ENCODE measurements at places on chromosomes 11 and 22.

DNA sequence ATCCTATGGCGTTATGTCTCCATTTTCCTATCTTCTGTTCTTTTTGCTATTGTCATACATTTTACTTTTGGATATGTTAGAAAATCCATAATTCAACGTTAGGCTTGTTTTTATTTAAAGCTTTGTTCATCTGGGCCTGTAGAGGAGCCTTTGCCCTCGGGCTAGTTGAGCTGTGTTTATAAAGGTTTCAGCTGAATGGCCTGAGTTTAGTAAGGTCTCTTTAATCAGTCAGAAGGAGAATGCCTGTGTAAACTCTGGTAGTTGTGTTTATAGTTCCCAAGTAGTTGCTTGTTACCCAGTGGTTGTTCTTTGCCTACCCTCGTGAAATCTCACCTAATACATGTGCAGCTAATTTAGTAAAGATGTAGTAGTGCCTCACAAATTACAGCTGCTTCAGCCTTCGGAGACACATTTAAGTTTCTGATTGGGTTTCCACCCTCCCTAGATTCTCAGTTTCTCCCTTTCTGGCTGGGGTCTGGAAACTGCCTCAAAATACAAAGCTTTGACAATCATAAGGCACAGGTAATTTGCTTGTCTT, 33.1 kb downstream of the MTMR3 start:
- no peak for DNase-seq

DNA sequence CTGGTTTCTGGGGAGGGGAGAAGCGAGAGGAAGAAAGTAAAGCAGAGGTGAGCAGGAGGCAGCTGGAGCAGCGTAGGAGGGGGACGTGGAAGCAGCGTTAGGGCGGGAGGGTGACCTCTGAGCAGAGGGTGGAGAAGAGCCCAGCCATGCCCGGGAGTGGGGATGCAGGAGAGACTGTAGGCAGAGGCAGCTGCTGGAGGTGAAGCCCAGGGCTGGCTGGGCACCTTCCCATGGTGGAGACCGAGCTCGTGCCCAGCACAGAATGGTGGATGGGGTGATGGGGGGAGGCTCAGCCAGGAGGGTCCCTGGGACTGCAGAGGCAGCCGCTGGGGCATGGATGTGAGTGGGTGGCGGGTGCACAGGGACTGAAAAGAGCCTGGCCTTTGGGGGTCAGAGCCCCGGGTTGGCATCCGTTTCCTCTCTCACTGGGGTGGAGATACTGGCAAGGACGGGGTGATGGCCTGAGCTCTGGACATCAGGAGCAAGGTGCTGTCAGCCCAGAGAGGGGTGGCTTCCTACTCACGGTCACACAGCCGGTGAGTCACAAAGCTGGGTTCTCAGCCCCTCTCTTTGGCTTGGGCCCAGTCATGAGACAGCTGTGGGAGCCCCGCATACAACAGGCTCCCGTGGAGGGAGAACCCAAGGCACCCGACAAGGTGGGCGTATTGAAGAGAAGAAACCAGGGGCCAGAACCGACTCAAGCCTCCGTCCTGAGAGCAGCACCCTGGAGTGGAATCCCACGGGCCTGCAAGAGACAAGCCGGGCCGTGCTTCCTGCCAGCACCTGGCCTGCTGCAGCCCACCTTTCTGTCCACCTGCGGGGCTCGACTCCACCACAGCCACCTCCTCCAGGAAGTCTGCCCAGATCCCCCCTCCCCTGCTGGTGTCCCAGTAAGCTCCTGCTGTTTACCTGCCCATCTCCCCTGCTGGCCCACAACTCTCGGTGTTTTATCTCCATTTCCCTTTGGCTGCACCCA, 45.8 kb upstream of the FGF3 start:
- no peak for DNase-seq

DNA sequence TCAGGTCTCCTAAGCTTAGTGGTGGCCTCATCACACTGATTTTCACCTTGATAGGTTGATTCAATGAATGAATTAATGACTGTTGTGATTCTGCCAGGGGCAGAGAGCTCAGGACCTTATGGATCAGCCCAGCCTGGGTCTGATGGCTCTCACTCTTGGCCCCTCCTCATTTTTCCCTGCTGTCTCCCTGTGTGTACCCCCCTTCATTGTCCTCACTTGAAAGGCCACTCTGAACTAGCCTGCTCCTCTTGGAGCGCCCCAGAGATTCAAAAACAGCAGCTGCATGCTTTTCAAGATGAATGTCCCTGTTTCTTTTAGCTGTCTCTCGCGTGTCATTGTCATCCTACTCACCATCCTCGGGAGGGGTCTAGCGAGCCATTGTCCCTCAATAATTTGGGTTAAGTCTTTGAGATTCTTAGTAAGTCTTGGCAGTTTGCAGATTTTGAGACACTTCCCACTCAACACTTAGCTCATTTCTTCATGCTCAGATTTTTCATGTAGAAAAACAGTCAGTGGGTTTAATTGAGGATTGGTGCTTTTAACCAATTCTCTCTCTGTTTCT, 42.5 kb upstream of the MICAL2 start:
- DNase-seq = no peak

DNA sequence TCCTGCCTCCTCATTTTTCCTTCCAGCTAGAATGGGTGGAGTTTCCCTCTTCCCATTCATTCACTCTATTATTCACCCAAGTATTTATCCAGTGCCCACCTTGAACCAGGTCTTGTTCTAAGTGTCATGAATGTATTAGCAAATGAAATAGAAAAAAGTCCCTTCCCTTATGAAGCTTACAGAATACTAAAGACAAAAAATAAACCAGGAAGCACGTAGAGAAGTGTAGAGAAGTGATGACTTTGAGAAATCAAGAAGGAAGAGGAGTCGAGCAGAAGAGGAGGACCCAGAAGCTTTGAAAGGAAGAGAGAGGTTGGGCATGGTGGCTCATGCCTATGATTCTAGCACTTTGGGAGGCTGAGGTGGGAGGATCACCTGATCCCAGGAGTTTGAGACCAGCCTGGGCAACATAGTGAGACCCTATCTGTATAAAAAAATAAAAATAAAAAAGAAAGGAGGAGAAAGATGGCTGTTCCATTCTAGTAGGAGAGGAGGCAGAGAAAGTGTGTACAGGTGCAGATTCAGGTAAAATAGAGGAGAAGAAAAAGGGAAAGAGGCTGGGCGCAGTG, 17.1 kb upstream of the SYVN1 start:
- no peak for DNase-seq

GRCh38 chr11:102974552-102975280, 19.2 kb upstream of the MMP13 start:
- DNase-seq = no peak

DNA sequence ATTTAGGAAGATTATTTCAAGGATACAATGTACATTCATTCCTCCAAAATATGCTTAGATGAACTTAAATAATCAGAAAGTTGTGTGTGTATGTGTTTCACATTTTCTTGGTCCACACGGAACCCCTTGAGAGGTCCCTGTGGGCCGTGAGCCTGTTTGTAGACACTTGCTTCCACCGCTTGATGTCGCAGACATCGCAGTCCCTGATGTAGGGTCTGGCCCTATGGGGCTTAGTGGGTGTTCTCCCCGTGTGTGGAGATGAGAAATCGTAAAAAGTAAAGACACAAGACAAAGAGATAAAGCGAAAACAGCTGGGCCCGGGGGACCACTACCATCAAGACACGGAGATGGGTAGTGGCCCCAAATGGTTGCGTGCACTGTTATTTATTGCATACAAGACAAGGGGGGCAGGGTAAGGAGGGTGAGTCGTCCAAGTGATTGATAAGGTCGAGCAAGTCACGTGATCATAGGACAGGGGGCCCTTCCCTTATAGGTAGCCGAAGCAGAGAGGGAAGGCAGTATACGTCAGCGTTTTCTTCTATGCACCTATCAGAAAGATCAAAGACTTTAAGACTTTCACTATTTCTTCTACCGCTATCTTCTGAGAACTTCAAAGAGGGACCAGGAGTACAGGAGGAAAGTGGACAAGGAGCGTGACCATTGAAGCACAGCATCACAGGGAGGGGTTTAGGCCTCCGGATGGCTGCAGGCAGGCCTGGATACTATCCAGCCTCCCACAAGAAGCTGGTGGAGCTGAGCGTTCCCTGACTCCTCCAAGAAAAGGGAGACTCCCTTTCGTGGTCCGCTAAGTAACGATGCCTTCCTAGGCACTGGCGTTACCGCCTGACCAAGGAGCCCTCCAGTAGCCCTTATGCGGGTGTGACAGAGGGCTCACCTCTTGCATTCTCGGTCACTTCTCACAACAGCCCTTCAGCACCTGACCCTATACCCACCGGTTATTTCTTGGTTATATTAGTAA, 1.2 kb upstream of the APOBEC3C start:
- DNase-seq = no peak

GRCh38 chr11:123072332-123072761, 10.4 kb upstream of the HSPA8 start:
- DNase-seq = no peak

DNA sequence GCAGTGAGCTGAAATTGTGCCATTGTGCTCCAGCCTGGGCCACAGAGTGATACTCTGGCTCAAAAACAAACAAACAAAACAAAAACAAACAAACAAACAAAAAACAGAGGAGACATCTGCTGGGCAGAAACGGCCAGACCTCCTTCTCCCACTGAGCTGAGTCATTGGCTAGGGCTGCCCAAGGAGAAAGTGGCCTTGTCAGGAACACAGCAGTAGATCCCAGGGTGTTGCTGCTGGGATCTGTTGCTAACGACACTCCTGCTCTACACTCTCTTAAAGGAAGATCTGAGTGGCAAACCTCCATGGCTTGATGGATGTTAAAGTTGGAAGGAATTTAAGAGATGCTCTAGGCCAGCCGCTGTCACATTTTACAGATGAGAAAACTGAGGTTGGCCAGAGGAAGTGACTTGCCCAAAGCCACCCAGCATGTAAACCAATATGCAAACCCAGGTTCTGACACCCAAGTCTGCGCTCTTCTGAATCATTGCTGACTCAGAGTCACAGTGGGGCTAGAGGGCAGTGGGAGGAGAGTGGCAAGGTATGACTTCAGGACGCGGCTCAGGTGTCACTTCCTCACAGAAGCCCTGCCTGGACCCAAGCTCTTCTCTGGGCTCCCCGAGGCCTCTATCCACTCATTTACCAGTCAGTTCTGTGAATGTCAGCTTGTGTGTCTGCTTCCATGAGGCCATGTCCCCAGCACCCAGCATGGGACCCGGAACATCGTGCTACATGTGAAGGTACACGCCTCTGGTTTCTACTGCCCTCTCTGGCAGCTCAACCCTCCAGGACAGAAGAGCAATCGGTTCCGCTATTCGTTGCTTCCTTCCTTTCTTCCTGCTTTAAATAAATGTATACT, 11.3 kb upstream of the GDPD5 start:
- DNase-seq = peak; percentile 35

- no peak for DNase-seq
Measured at GRCh38 chr11:125426818-125427528, 69.1 kb downstream of the FEZ1 start.

- no peak for DNase-seq
Measured at GRCh38 chr11:125871391-125872137, 15.9 kb upstream of the HYLS1 start.

All from effector memory CD4-positive, alpha-beta T cell (primary cell).